GOT3 (cell line): ENCODE measurements at places on chromosomes 16 and 17.

DNA sequence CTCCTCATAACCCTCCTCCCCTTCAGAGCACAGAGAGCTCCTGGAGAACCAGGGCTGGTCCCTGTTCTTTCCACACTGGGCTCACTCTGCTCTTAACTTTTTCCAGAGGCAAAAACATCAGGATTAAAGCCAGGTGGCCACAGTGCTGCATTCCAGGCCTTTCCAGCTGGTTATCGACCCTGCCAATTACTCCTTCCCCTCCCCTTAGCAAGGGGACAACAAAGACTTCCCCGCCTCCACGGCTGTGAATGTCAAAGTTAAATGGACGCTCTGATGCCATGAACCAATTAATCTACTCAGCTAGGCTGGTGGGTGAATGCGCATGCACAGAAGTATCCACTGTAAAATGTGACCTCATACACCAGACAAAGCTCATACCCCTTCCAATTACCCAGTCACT lies 23.1 kb downstream of the ACLY start:
- no peak for DNase-seq

- DNase-seq, result no peak
Observed at GRCh38 chr17:1967213-1967612, 57.9 kb downstream of the RTN4RL1 start.

DNA sequence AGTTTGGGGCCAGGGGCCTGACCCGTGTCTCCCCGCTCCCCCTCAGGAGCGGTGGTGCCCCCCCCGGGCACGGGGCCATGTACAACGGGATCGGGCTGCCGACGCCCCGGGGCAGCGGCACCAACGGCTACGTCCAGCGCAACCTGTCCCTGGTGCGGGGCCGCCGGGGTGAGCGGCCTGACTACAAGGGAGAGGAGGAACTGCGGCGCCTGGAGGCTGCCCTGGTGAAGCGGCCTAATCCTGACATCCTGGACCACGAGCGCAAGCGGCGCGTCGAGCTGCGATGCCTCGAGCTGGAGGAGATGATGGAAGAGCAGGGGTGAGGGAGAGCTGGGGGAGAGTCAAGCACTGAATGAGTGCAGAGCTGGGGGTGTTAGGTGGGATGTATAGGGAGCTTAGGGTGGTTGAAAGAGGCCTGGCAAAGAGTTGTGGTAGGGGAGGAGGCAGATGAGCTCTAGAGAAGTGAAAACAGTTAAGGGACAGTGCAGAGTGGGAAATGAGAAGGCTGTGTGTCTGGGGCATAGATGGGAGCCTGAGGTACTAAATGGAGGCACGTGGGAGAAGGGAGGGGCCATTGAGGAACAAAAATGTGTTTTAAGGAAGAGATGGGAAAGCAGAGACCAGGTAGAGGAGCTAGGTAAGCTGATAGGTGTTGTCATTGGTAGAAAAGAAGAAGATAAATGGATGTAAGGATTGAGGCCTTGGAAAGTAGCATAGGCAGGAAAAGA lies 4.0 kb downstream of the SRRM2 start:
- no peak for DNase-seq

- no peak for DNase-seq
Observed at GRCh38 chr17:76268015-76268749, 3.0 kb downstream of the UBALD2 start.

DNA sequence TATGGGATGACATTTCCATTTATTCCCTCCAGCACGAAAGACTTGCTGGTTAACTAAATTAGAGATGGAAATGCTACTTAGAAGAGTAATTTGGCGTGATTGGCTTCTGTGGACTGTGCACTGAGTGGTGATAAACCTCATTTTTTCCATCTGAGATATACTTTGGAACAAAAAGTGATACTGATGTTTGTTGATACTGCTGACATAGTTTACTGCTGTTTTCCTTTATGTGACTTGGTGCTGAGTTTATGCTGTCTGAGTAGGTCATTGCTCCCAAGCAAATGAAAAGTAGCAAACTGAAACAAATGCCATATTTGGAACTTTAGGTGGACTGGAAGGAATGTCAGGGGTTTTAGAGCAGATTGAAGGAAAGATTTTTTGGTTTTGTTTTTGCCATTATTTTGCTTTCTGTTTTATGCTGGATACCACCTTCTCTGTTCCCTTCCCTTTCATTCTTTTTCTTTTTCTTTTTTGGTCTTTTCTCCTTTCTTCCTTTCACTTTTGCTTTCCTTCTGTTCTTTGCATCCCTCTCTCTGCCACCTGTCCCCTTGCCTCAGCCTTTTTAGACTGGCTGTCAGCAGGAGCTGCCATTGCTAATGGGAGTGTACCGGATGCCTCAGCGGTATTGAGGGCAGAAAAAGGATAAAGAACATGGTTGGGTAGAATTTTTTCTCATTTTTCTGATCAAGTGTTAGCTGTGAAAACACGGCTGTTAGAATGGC lies 41.8 kb downstream of the NUP93 start:
- DNase-seq, result no peak

DNA sequence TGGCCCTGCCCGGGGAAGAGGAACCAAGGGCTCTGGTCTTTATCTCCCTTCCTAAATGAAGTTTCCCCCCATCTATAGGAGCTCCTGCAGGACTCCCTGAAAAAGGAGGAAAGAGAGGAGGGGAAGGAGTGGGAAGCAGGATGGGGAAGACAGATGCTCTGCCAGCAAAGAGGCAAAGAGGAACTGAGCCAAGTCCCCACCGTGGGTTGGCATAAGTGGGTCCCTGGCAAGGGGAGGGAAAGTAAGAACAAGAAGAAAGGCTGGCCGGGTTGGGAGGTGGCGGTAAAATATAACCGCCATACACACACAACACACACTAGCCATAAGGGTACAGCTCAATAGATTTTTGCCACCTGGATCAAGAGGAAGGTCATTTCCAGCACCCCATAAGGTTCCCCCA lies 6.1 kb upstream of the EIF1 start:
- DNase-seq, result no peak

DNA sequence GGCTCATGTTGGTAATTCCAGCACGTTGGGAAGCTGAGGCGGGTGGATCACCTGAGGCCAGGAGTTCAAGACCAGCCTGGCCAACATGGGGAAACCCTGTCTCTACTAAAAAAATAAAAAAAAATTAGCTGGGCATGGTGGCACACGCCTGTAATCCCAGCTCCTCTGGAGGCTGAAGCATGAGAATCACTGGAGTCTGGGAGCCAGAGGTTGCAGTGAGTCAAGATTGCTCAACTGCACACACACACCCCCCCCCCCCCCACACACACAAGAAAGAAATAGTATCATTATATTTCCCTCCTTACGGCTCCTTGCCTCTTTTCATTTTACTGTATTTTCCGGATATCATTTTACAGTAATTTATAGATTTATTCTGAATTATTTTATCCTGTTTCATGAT lies 963.1 kb upstream of the GOT2 start:
- DNase-seq, result no peak

GRCh38 chr16:81429045-81429521 lies 15.5 kb upstream of the CMIP start:
- DNase-seq, result no peak

- DNase-seq, result no peak
Observed at GRCh38 chr17:66467766-66468165, 165.4 kb downstream of the PRKCA start.
